Karpas-422 (cell line): ENCODE measurements at places on chromosomes 7 and 10.

GRCh38 chr7:139813151-139813550 is 15.9 kb upstream of the TBXAS1 start:
- no peak for DNase-seq

DNA sequence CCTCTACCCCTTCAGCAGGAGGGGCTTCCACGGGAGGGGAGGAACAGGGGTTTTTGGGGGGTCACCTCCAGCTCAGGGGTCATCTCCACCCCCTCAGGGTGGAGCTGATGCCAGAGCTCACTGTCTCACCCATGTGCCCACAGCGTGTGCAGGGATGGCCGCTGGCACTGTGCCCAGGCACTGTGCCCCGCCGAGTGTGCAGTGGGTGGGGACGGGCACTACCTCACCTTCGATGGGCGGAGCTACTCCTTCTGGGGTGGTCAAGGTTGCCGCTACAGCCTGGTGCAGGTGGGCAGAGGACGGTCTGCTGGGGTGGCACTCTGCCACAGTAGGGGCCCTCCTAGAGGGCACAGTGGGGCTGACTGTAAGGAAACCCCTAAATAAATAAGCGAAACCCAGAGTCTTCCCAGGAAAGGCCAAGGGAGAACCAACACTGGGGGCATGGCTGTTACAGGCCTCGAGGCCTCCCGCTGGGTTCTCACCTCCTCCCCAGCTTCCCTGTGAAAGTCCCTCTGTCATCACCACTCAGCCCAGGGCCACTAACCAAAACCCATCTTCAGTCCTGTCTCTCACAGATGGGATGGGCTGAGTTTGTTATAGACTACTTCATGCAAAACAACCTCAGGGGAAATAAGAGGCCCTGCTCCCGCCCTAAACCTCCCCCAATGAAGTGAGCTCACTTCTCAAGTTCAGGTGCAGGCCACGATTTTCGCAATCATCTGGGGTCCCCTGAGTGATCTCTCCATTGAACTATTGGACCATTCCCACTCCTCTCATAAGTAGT is 7.4 kb upstream of the ZNF467 start:
- peak; percentile 69 for DNase-seq

- no peak for DNase-seq
Observed at GRCh38 chr7:158832994-158833393, 3.7 kb upstream of the ESYT2 start.

DNA sequence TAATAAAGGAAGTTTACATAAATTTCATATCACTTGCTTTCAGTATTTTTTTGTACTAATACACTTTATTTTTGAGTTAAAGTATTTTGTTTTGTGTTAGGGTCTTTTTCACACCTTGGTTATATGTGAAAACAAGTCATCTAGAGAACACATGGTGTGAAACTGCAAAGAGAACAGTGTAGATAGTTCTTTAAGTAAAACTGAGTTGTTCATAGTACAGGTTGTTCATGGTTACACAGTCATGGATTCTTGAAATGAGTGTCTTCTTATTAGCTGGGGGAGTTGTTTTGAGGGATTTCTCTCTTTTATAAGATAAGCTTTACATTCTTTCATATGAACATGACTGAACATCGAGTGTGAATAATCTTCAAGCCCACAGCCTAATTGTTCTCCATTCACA is 244.2 kb downstream of the THSD7A start:
- DNase-seq, result no peak

DNA sequence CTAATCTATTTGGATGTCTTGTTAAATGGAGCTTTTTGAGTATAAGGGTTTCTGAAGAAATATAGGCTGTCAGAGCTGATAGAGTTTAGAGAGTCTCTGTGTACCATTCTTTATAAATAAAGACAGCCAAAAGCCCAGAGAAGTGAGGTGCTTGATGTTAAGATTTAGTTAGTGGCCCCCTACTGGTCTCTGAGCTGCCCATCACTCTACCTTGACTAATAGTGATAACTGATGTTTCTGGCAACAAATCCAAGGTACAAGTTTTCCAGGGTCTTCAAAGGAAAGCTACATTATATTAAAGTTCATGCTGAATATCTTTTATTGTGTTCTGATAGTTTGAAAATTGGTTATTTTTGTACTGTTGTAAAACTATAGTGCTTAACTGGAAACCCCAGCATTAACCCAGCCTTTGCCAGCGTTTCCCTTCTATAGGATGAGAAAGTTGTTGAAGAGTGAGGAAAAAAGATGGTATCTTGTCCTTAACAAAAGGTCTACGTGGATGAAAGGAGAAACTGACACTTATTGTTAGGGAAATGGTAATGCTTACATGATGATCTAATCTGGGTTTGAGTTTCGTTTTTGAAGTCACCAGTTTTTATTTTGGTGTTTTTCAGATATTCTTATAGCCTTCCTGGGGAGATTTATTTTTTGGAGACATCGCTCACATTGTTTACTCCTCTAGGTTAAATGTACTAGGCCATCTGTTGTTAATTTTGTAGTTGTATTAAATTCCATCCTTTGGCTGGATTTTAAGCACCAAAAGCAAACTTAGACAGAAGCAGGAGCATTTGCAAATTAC is 79.0 kb downstream of the AUTS2 start:
- DNase-seq, result peak; percentile 75

DNA sequence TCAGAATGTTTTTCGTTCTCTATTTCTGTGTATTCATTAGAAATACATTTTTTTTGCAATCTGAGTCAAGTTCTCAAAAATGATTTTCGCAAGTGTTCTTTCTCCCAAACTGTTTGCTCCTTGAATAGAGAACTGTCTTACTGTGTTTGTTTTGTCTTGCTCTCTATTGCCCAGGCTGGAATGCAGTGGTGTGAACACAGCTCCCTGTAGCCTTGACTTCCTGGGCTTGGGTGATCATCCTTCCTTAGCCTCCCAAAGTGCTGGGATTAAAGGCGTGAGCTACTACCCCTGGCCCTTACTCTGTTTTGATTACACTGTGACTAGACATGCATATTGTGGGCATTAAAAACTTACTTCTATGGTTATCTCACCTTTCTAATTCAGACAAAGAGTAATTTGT is 56.7 kb downstream of the LUC7L2 start:
- no peak for DNase-seq

GRCh38 chr7:8434290-8435002 is 1.0 kb downstream of the NXPH1 start:
- DNase-seq, result no peak

DNA sequence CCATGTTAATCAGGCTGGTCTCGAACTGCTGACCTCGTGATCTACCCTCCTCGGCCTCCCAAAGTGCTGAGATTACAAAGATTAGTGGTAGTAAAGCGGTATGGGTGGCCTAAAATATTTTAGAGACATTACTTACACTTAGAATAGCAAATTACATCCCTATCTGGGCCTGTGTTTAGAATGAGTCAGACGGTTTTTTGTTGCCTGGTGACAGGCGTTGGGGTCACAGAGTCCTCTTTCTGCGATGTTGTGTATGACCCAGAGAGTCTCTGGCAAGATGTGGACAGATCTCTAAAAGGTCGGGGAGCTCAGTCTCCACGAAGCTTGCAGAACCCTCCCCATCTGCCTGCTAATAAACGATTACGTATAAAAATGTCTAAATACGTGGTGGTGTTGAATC is 39.6 kb upstream of the PRKCQ start:
- DNase-seq, result no peak

GRCh38 chr10:129624526-129624925 is 157.5 kb downstream of the MGMT start:
- no peak for DNase-seq

GRCh38 chr10:35574924-35575352 is 30.2 kb upstream of the GJD4 start:
- no peak for DNase-seq

DNA sequence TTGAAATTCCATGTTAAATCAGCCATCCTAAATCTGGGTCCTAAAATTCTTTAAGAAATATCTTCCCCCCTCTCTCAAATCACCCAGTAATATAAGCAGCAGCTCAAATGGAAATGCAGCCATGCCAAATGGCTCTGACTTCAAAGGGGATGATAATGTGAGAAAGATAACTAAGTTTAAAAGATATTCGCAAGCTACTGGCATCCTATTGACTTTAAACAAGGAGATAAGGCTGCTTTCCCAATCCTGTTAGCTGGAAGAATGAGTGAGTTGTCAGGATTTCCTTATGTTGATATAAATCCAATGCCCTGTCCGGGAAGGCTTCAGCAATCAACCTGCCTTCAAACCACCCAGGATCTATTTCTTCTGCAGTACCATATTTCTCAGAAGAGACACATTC is 172.0 kb downstream of the FANK1 start:
- no peak for DNase-seq

DNA sequence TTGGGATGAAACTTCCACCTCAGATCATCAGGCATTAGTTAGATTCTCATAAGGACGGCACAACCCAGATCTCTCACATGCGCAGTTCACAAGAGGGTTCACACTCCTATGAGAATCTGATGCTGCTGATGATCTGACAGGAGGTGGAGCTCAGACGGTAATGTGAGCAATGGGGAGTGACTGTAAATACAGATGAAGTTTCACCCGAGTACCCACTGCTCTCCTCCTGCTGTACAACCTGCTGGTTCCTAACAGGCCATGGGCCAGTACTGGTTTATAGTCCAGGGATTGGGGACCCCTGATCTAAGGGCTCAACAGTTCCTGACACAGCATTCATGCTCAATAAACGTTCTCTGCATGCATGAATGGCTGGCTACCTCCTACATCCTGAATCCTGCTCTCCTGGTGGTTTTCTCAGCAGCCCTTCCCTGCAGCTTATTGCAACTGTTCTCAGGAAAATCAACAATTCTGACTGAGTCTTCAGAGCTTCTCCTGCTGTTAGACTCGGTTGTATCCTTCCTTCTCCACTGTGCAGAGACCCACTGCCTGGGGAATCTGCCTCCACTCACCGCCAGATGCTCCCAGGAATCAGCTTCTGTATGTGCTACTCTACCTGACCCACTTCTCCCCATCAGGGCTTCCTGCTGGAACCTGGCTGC is 17.4 kb downstream of the PDE6C start:
- DNase-seq, result no peak

- no peak for DNase-seq
Observed at GRCh38 chr10:6504296-6504695, 75.8 kb downstream of the PRKCQ start.

DNA sequence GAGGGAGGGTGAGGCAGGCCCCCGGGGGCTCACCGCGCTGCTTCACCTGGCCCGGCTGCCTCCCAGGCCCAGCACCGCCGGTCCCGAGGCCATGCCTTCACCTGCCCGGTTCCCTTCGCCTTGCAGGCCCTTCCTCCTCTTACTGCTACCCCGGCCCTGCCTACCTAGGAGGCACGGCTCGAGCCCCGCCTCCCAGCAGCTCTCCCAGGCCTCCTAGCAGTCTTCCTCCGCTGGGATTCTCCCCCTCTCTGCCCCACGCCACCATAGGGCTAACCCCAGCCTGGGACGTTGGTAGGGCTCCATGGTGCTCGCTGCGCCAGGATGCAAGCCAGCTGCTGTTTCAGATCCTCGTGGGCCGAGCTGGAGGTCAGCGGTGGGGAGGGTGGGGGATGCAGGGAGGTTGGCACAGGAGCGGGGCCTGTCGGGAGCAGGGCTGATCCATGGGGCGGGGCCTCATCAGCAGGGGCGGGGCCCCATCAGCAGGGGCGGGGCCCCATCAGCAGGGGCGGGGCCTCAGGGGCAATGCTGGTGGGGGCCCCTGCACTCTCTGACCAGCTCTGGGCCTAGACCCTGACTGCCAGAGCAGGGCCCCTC is 63.3 kb downstream of the RASGEF1A start:
- DNase-seq, result no peak

- DNase-seq, result no peak
Observed at GRCh38 chr10:10519674-10520073, 498.0 kb upstream of the CELF2 start.

DNA sequence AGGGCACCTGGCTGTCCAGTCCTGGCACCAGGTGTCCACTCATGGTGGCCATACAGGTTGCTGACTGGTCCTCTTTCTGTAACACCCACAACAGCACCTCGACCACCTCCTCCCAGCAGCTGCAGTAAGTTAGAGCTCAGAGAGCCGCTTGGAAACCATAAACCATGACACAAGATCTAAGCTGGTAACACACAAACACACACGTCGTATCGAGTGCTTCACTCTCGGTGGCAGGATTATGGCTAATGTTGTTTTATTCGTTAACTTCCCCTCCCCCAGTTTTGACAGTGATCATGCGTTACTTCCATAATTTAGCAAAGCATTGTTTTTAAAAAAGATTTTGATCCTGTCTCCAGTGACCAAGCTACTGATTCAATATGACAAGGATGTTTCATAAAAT is 59.7 kb downstream of the CAMK2B start:
- no peak for DNase-seq

GRCh38 chr10:114899982-114900381 is 38.0 kb upstream of the TRUB1 start:
- DNase-seq, result peak; percentile 35

DNA sequence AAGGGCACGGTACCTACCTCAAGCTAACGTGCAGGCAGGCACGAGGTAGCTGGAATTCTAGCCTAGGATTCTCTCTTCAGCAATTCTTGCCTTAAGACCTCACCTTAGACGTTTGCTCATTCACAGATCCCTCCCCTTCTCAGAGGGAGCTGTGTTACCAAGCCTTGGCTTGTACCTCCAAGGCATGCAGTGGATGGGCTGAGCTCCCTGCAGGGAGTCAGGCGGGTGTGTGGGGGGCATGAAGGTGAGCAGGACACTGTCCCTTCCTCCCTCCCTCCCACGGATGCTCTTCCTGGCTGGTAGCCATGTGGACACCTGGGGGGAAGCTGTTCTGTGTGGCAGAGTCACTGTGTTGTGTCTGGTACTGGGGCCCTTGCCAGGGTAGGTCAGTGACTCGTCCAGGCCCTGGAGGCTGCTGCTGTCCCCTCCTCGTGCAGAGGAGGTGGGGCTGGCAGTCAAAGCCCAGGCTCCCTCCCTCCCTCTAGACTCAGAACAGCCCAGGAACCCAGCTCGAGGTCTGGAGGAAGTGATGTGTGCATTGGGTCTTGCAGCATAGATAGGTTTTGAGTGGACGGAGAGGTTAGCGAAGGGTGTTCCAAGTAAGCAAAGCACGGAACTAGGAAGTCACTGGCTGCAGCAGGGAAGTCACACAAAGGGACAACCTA is 222.2 kb upstream of the SH2B2 start:
- DNase-seq, result no peak

GRCh38 chr10:12235796-12236195 is 39.8 kb downstream of the CDC123 start:
- DNase-seq, result no peak

GRCh38 chr10:15712883-15713282 is 6.8 kb downstream of the ITGA8 start:
- no peak for DNase-seq

GRCh38 chr7:106376026-106376799 is 91.4 kb upstream of the NAMPT start:
- no peak for DNase-seq

- no peak for DNase-seq
Observed at GRCh38 chr10:27890971-27891370, 107.9 kb downstream of the ODAD2 start.
